ENCODE measurements at places on chromosomes 5 and 9.

DNA sequence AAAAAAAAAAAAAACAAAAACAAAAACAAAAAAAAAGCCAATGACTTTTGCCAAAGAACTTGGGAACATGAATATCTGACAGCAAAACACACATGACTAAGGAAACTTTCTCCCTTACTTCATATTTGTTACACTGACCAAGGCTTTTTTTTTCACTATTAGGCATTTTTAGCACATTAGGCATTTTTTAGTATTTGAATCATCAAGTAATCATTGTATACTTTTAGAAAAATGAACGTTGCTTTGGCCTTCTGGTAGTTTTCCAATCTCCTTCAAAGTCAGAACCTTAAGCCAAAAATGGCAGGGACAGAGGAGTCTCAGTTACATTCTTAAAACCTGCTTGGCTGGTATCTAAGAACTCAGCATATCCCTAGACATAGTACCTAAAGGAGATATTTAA is 19.3 kb downstream of the NREP start:
- DNase-seq = no peak

GRCh38 chr9:119367683-119368075 is 1.6 kb downstream of the BRINP1 start:
- no peak for DNase-seq

DNA sequence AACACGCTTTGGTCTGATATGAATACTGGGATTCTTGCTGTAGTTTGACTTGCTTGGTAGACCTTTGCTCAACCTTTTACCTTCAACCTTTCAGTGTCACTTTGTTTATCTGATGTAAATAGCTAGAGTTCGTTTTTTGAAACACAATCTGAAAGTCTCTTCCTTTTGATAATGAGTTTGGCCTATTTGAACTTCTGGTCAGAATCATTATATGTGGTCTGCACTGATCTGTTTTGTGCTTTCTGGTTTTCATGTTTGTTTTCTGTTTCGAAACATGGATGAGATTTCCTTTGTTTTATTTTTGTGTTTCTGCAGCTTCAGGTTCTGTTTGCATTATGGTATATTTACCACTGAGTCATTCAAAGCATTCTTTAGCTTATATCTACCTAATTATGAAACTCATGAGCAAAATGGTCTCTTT is 217.5 kb downstream of the GABBR2 start:
- DNase-seq = no peak

DNA sequence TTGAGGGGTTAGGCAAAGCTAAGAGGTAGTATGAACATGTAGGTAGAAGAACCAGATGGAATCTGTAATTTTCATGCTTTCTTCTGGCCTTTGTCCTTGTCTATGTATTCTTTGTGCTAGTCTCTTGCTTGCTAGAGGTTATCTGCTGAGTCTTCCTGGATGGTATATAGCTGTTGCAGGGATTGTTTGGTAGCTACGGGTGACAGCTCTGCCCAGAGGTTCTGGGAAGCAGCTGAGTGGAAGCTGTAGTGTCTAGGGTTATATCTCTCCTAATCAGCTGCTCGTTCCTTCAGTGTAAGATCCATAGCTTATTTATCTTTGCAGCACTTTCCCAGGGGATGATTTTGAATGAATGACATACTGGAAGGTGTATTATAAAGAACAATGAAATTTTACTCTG is 100.3 kb downstream of the ATG10 start:
- no peak for DNase-seq

GRCh38 chr9:127347831-127348776 is 48.9 kb upstream of the SLC2A8 start:
- no peak for DNase-seq

- no peak for DNase-seq
Observed at GRCh38 chr9:106718936-106719335, 144.0 kb upstream of the ZNF462 start.

DNA sequence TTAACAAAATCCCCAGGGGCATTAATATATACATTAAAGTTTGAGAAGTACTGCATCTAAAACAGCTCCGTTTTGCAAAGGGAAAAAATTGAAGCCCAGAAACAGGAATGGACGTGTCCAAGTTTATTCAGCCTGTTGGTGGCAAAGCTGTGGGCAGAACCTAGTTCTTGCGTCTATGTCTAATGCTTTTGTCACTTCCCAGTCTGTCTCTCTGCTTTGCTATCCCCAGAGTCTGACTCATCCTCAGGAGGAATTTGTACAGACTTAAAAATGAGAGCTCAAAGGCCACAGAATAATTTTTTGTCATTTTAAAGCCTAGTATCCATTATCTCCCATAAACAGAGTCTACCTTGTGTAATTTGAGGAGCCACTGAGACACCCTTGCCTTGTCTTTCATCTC is 330.9 kb upstream of the GRIA1 start:
- DNase-seq = no peak

- no peak for DNase-seq
Observed at GRCh38 chr9:29039258-29039657, 1466.0 kb upstream of the C9orf72 start.

GRCh38 chr9:135965124-135965756 is 4.1 kb upstream of the UBAC1 start:
- DNase-seq = no peak

DNA sequence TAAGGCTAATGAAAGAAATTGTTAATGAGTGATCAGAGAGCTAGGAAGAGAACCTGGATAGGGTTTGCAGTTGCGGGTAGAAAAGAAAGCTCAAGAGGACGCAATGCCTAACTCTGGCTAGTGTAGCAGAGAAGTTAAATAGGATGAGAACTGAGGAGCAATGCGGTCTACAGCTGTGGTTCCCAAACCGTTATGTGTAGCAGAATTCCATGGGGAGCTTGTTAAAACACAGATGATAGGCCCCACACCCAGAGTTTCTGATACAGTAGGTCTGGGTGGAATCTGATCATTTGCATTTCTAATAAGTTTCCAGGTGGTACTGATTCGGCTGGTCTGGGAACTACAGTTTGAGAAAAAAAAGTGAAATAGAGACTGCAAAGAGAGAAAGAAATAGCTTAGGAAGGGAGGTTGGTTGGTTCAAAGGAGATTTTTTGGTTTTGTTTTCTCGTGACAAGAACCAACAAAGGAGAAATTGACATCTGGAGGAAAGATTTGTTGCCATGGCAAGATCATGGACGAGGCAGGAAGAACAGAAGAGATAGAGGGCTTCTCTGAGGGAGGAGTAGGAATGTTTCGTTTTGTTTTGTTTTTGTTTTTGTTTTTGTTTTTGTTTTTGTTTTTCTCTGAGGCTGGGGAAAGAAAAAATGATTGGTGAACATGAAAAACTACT is 276.1 kb downstream of the ARRDC3 start:
- DNase-seq = no peak

DNA sequence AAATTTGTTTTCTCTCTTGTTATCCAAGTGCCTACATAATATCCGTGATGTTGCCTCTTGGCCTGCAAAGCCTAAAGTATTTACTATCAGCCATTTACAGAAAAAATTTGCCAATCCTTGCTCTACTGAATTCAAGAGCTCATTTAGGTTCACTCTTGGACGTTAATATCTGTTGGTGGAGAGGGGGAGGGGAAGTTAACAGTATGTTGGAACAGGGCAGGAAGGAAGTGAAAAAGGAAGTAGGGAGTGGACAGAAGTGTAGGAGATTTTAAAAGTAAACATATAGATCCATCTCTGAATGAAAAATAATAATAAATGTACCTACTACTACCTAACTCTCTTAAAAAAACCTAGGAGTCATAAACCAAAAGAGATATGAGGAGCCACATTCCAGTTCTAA is 32.8 kb downstream of the ZNF608 start:
- no peak for DNase-seq

- DNase-seq = peak; percentile 71
Observed at GRCh38 chr9:97853844-97854695, 1.0 kb downstream of the FOXE1 start.

- DNase-seq = no peak
Observed at GRCh38 chr5:64944868-64945267, 176.1 kb downstream of the CWC27 start.

DNA sequence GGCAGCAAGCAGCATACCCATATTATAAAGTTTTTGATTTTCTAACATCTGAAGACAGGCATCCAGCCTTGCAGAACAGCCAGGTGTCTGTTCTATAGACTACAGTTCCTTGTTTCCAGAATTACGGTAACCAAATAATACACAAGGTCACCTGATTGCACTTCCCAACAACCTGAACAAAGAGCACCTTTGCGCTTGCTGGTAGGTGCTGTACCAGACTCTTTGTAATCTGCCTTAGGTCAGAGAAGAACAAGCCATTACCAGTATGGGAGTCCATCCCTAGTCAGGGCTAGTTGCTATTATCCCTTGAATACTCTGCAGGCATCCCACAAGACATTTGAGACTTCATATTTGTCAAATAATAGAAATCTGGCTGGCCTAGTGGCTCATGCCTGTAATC is 256.2 kb downstream of the ARRDC3 start:
- no peak for DNase-seq

- no peak for DNase-seq
Observed at GRCh38 chr5:10654566-10654965, 90.7 kb downstream of the ANKRD33B start.

DNA sequence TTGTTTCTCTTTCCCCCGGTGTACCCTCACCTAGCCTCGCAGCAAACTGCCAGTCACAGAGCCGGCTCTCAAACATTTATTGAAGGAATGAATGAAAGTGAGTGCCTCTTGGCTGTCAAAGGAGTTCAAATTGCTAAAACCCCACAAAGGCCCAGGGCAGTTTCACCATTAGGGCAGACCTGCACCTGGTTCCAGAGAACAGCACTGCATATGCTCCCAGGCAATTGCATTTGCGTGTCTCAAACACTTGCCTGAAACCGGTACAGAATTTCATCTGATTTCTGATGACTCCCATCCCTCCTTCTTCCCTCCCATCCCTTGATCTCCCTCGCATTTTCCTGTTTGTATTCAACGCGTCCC is 165.6 kb upstream of the ZNF462 start:
- DNase-seq = no peak

- no peak for DNase-seq
Observed at GRCh38 chr9:130731355-130731754, 37.8 kb downstream of the EXOSC2 start.

DNA sequence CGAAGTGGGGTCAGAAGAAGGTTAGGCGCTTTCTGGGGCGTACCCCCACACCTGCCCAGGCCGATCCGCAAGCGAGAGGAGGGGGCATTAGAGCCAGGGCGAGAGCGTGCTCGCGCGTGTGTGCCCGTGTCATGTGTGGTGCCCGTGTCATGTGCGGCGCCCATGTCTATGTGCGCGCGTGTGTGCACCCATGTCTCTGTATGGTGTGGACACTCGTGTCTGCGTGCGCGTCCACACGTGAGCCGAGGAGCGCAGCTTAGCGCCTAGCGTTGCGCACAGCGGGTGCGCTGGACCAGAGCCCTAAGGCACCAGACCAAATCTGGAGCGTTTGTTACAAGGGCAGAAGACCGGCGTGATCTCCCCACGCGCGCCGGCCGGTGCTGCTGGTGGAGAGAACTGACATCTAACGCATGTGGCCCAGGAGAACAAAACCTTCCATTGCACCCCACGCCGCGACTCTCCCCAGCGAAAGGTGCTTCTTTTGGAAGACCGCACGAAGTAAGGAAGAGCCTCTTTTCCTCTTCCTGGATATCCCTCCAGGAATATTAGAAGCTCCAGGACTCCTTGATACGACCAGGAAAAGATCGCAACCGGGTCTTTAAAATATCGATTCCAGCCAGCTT is 644 bp downstream of the NIM1K start:
- peak; percentile 31 for DNase-seq

- no peak for DNase-seq
Observed at GRCh38 chr5:612498-613424, 621 bp downstream of the CEP72 start.

DNA sequence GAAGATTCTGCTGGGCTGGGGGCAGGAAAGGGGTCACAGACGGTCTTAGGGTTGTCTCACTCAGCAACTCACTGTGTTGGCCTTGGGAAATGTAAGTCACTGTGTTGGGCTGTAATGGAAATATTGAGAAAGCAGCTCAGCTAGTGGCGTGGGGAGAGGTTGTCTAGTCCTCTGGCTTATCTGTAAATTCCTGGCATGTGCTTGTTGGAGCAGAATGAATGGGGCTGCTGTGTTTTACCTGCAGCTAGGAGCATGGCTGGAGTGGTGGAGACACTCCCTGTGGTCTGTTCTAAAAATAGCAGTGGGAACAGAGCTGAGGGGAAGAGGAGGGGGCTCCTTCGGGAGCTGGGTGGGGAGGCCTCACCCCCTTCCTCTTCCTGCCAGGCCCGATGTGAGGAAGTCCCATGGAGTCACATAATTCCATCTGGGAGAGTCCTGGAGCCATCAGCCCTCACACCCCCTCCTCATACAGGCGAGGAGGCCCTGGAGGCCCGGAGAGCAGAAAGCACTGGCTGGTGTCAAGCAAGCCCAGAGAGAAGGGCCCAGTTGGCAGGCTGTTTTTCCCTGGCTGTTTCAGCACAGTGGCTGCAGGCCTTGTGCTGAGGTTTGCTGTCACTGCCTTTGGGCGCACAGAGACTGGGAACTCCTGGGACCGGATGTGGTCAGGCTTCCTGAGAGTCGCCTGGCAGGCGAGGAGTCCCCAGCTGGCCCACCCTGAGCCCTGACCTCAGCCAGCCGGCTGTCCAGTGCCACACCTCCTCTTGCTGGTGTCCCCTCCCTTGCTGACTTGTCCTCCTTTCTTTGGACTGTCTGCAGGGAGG is 84.9 kb downstream of the RGS3 start:
- DNase-seq = peak; percentile 53

GRCh38 chr5:80284720-80285119 is 28.9 kb upstream of the SERINC5 start:
- peak; percentile 29 for DNase-seq

DNA sequence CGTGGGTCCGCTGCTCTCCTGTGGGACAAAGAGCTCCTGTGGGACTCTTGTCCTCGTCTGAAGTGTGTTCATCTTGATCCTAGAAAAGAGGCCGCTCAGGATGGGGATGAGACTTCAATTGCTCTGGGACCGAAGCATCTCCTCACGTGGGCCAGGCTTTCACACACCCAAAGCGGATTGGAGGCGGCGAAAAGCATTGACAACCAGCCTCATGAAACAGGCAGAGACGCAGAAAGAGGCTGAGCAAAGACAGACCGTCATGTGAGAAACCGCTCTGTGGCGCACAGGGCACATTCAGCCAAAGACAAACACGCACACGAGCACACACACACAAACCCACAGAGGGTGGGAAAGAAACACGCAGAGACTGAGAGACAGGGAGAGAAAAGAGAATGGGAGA is 479.5 kb downstream of the SPATA31A7 start:
- DNase-seq = no peak

DNA sequence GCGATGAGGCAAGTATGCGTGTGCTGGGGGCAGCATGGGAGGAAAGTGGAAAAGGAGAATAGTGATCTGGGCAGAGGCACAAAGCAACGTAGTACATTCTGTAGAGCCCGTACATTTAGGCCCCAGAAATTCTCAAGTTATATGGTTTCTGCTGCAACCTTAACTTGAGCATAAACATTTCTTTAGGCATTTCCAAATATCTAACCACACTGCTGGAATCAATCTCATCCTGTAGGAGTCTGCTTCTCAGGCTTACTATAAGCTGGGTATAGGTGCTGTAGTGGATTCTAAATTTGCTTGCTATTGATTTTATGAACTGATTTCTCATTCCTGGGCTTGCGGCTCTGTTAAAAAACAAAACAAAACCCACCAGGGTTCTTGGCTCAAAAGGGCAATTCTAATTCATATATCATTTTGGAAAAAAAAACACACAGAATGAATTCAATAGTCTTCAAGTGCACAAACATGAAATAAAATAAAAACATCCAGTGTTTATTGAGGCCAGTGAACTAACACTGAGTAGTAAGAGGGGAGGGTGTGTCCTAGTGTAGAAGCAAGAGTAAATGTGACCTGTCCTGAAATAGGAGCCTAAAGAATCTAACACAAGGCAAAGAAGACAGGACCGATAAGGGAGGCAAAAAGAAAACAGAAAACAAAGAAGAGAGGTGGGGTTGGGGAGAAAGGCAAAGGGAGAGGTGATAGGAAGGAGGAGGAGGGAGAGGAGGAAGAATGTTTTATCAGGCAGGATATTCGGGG is 145.5 kb upstream of the LHFPL2 start:
- DNase-seq = no peak

Measured in activated naive CD8-positive, alpha-beta T cell treated with anti-CD3 and anti-CD28 coated beads for 36 hours (primary cell).